Foreskin fibroblast (primary cell): ENCODE measurements at places on chromosomes 13 and 19.
A peak's percentile ranks its signal among the peaks of the same experiment; 100 is the strongest.

- no peak for DNase-seq
Observed at GRCh38 chr13:25607096-25607495, 235.3 kb downstream of the ATP8A2 start.

- DNase-seq = no peak
Observed at GRCh38 chr13:36302289-36302688, 4.7 kb upstream of the CCDC169 start.

GRCh38 chr13:24877531-24877930 is 113.6 kb downstream of the RNF17 start:
- no peak for DNase-seq

DNA sequence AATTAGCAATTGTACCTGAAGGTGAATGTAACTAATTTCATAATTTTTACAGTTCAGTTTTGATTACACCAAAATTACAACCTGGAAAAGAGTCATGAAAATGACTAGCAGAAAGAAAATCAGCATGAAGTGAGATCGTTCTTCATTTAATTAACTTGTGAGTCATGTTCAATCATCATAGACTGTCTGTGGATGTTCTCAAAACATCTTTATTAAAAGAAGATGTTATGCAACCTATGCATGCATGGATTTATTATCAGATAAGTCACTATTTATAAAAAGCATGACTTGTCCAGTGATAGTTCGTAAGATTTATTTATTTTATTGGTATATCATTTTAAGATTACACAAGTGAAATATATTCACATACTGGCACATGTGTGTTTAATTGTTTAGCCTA is 245.9 kb downstream of the ITGBL1 start:
- DNase-seq = peak; percentile 41

DNA sequence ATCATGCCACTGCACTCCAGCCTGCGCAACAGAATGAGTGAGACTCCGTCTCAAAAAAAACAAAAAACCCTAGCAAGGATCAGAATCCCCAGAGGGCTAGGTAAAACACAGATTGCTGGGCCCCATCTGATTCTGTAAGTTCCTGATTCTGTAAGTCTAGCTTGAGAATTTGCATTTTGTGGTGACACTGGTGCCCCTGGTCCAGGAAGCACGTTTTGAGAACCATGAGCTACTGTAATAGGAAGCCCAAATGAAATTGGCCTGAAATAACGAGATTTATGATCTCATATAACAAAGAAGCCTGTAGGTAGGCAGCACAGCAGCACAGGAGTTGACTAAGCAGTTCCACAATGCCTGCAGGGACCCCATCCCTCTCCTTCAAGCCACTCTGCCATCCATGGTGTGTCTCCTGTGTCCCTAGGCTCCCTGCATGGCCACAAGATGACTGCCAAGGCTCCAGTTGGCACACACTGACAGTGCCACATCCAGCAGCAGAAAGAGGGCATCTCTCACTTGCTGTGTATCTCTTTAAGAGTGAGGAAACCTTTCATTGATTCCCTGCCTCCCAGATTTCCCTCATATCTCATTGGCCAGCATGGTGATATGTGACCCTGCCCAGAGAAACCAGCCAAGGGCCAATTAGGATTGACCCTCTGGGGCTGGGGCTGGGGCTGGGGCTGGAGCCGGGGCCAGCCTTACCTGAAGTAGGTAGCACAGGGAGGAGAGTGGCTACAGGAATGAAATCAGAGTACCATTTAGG is 21.7 kb downstream of the SIPA1L3 start:
- no peak for DNase-seq

DNA sequence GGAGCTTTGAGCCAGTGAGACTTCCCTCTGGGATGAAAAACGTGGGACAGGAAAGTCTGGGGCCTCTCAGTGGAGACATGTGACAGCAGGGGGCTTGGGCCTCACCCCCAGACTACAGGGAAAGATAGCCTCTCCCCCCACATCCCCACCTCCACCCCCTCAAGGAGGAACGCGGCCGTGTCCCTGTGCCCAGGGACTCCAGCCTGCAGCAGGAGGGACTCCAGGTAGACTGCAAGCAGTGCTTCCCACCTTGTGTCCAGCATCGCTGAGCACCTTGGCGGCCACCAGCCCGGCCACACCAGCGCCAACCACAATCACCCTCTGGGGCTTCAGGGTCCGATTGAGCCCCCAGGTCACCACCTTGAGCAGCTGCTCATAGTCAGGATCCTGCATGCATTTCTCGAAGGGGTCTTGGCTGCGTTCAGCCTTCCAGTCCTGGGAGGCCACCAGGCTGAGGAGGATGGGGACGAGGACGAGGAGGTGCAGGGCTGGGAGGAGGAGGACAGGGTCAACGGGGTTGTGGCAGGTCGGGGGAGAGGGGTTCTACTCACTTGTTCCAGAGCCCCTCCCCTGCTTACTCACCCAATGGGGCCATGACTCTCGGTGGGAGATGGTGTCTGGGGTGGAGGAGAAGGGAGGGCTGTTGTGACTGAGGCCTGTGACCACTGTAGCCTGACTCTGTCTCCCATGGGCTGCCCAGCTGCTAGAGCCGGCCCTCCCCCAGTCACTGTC is 955 bp downstream of the IL4I1 start:
- DNase-seq = no peak

DNA sequence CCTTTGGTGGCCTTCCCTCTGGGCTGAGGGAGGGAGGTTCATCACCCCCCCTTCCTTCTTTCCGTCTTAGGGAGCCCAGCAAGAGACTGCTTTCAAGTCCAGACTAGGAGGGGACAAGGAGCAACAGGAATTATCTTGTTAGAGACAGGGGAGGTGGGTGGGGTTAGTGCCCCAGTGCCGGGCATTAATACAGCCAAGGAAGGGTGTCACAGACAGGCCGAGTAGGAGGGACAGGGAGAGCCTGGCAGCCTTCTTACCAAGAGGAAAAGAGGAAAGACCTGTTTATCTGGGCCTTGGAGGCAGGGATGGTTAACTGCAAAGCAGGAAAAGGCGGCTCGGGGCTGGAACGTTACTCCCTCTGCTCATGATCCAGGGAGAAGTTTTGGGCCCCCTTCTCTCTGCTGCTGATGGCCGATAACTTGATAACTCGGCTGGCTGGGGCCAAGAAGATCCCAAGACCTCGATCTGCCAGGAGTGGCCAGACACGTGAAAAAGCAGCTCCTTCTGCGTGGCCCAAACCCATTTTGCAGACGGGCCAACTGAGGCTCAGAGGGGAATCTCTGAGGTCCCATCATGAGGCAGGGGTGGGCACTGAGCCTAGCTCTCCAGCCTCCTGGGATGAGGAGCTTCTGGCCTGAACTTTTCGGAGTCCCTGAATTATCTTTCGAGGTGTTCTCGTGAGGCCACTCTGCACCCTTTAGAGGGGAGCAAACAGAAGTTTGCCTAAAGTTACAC is 79.3 kb downstream of the PTPRS start:
- DNase-seq = no peak

DNA sequence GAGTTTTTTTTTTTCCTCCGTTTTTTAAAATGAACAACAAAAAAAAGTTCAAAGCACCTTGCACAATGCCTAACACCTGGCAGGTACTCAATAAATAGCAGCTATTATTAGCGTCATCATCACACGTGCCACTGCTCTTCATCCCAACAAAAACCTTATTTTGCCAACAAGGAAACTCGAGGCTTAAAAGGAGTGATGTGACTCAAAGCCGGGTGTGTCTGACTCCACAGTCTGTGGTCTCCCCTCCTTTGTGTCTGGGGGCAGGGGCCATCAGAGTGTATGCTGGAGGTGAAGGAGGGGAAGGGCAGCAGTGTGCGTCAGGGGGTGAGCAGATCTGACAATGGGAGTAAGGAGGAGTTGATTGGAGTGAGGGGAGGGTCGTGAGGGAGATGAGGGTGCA is 34.1 kb upstream of the POU2F2 start:
- no peak for DNase-seq

GRCh38 chr19:35609851-35610353 is 2.6 kb upstream of the HAUS5 start:
- DNase-seq = no peak

- DNase-seq = no peak
Observed at GRCh38 chr13:87207280-87208003, 463.7 kb upstream of the SLITRK5 start.

DNA sequence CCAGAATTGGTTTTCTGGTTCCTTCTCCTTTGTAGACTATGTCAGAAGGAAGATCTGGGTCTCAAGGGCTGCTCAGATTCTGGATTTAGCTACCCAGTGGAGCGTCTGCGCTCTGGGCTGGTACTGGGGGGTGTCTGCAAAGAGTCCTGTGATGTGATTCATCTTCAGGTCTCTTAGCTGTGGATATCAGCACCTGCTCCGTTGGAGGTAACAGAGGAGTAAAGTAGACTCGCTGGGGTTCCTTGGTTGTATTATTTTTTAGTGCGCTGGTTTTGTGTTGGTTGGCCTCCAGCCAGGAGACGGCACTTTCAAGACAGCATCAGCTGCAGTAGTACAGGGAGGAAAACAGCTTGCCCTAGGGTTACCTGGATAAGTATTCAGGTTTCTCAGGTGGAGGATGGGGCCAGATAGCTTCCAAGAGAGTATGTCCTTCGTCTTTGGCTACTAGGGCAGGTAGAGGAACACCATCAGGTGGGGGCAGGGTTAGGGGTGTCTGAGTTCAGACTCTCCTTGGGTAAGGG is 10.4 kb upstream of the KLK15 start:
- DNase-seq = no peak

- DNase-seq = peak; percentile 26
Observed at GRCh38 chr19:3537438-3538240, 1.3 kb upstream of the TEKTIP1 start.

- no peak for DNase-seq
Observed at GRCh38 chr13:105442040-105442439, 1093.4 kb downstream of the EFNB2 start.

DNA sequence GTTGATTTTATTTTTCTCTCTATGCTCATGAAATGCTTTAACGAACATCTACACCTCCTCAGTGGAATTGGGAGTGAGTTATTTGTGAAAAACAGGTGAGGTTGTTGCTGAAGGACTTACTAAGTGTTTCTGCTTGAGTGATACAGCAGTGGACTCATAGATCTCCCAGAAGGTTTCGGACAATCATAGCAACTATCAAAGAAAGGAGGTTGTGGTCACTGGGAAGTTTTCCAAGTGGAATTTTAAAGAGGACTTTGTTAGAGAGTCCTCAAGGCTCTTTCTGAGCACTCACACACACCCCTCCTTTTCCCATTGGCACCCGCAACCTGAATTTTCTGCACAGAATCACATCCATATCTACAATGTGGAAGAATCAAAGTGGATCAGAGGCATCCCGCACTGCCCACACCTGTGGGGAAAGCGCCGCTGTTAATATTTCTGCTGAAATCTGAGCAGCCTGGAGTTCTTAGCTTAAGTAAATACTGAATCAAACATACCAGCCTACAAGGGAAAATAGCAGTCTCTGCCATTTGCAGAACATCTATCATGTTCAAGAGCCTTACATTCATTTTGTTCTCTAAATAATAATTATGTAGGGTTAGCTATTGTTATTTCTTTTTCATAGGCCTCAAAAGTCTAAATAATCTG is 719.4 kb downstream of the DIAPH3 start:
- DNase-seq = no peak

DNA sequence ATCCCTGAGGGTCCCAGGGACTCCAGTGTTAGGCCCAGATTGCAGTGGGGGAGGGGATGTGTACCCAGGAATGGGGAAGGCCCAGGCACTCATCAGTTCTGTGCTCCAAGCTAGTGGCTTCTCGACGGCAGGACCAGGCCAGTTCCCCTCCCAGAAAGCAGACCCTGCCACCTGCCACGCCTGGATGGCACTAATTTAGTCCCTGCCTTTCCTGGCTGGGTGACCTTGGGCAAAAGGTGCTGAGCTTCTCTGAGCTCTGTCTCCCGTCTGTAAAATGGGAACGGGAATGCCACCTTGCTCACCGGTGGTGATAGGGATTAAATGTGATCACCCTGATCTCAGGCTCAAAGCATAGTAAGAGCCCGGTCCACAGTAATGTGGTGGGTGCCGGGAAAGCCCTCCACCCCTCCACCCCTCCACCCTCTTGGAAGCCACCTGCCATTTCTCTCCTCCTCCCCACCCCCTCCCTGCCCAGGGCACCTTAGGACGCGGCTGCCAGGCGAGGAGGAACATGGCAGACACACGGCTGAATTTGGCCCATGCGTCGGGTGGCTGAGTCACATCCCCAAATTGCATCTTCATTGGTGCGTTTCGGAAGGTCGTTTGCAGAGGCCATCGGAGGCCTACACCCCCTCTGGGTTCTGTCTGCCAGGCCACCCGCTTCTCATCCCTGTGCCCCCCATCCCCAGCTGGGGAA is 2.3 kb downstream of the KCNN1 start:
- no peak for DNase-seq

DNA sequence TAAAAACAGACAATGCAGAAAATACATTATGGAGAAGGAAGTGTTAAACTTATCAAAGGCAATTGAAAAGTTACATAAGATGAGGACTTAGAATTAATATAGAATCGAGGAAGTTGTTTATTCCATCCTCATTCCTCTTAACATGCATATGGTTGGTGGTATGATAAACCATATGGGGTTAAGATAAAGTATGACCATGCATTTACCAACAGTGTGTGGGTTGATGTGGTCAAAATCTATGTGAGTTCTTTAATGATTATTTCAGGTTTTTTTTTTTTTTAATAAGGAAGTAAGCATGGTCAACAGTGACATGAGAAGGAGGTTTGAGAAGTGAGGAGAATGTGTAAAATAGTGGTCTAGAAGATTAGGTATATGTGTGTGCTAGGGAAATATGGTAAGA is 94.5 kb downstream of the TDRD3 start:
- no peak for DNase-seq

DNA sequence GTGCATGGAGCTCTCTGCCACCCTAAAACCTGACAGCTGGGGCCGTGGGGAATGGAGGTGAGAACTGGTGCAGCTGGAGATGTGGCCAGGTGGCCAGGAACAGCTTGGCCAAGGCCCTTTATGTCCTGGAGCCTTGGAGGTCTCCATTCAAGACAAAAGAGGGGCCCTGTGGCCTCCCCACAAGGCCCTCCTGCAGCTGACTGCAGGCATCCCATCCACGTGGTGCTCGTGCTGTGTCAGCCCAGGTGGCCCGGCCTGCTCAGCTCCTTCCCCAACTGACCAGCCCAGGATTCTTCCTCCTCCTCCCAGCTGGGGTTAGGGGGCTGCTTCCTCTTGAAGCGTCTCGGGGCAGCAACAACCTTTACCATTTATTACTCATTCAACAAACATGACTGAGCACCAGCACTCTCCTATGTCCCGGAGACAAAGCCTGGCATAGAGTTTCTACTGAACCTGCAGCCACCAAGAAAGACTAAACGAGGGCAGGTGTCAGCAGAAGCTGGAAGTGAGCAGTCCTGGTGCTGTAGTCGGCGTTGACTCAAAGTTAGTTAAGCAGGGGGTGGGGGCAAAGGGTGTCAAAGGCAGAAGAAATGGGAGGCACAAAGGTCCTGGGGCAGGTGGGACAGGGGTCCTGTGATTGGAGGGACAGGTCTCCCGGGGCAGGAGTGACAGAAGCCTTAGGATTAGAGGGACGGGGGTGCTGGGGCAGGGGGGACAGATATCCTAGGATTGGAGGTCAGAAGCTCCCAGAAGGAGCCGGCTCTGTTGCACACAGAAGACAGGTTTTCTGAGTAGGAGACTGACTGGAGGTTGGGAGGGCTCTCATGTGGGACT is 23.3 kb upstream of the C13orf46 start:
- DNase-seq = no peak

- DNase-seq = no peak
Observed at GRCh38 chr13:26721251-26722121, 39.1 kb downstream of the GPR12 start.

- peak; percentile 94 for DNase-seq
Observed at GRCh38 chr19:39409208-39410016, 2.8 kb downstream of the ZFP36 start.
